NCI-H510A (cell line): ENCODE measurements at places on chromosomes 6 and 20.

DNA sequence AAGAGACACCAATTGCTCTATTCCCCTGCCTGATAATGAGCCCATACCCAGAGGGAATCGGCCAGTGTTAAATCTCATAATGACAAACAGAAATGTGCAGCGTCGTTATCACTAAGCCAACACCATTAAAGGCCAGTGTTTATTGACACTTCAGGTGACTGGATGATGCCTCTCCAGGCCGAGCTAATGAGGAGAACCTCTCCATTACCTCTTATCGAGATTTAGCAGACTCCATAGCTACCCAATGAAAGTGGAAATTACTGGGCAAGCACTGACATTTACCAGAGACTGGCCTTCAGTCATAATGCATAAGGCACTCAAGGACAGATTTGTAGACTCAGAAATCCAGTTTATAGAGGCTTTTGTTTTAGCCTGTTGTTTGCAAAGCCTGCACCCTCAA, 669.5 kb downstream of the MAFB start:
- DNase-seq: peak; percentile 20

DNA sequence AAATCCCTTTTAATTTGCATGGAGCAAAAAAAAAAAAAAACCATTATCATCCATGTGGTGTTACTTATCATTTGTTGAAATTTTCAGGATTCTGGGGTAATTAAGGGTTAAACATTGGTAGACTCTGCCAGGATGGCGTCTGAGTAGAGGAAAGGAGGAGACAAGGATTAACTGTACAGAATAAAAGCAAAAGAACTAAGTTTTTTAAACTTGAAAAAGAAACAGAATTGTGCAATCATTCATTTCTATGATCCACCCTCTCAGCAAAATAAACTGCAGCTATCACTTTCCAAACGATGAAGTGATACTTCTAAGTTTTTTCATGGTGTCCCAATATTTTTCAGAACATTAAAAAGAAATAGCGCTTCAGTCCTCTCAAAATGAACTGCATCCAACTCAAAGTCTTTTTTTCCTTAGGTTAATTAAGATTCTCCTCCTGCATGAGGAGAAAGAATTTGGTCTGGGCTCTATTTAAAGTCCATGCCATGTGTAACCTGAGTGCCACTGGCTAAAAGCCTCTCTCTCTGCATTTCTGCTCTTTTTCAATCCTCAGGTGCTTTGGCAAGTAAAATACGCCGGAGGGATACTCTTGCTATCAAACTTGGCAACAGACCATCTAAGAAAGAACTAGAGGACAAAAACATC, 69.5 kb upstream of the LTV1 start:
- no peak for DNase-seq

- no peak for DNase-seq
Observed at GRCh38 chr6:111662794-111663593, 57.3 kb upstream of the TRAF3IP2 start.

GRCh38 chr6:161242113-161242512, 31.7 kb downstream of the AGPAT4 start:
- no peak for DNase-seq

- DNase-seq: no peak
Observed at GRCh38 chr6:125818772-125819260, 28.1 kb downstream of the NCOA7 start.

DNA sequence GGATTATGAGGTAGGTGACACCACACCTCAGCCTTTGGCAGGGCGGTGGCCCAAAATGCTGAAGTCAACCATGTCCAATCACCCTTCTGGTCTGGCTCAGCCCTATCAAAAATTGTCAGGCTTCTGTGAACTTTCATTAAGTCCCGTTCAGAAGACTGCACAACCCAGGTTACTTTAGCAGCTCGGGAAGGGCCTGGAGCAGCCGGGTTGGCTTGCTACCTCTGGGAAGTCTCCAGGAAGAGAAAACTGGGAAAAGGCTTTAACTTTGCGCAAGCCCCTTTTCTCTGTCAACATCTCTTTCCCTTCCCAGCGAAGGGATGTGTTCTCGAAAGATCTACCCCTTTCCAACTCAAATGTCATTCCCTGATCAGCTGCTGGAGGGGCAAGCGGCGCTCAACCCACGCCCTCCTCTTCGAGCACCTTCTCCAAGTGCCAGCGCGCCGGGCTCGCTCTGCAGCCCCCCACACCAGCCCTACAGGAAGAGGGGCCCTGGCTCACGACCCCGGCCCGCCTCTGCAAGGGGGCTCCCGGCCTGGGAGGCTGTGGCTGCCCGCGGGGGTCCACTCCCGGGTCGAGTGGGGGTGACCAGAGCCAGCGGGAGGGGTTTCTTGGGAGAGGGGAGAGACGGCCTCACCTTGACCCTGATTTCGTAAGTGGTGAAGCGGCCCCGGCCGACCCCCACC, 573 bp downstream of the SNX3 start:
- DNase-seq: no peak

DNA sequence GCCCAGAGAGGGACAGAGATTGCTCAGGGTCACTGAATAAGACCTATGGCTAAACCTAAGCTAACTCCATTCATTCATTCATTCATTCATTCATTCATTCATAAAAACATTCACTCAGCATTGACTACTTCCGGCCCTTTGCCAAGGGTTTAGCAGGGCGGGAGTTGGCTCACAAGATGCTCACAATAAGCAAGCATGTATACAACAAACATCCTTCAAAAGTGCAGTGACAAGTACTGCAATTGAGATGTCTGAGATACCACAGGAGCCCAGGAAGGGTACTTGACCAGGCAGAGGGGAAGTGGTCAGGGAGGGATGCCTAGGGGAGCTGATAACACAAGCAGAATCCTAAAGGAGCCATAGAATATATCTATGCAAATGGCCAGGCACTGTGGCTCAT, 18.2 kb upstream of the KIAA1755 start:
- DNase-seq: no peak

DNA sequence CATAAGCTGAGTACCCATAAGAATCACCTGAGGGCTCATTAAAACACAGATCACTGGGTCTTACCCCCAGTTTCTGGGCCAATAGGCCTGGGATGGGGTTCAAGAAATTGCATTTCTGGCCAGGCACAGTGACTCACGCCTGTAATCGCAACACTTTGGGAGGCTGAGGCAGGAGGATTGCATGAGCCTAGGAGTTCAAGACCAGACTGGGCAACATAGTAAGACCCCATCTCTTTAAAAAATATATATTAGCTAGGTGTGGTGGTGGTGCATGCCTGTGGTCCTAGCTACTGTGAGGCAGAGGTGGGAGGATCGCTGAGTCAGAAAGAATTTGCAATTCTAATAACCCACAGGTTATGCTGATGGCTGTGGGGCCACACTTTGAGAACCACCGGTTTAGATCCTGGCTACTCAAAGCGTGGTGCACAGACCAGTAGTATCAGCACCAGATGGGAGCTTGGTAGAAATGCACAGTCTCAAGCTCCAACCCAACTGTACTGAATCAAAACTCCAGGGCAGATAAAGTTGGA, 2.0 kb downstream of the CCM2L start:
- no peak for DNase-seq

GRCh38 chr6:34583461-34583860, 27.3 kb upstream of the SPDEF start:
- no peak for DNase-seq

- no peak for DNase-seq
Observed at GRCh38 chr6:130233330-130233729, 10.6 kb upstream of the SAMD3 start.

DNA sequence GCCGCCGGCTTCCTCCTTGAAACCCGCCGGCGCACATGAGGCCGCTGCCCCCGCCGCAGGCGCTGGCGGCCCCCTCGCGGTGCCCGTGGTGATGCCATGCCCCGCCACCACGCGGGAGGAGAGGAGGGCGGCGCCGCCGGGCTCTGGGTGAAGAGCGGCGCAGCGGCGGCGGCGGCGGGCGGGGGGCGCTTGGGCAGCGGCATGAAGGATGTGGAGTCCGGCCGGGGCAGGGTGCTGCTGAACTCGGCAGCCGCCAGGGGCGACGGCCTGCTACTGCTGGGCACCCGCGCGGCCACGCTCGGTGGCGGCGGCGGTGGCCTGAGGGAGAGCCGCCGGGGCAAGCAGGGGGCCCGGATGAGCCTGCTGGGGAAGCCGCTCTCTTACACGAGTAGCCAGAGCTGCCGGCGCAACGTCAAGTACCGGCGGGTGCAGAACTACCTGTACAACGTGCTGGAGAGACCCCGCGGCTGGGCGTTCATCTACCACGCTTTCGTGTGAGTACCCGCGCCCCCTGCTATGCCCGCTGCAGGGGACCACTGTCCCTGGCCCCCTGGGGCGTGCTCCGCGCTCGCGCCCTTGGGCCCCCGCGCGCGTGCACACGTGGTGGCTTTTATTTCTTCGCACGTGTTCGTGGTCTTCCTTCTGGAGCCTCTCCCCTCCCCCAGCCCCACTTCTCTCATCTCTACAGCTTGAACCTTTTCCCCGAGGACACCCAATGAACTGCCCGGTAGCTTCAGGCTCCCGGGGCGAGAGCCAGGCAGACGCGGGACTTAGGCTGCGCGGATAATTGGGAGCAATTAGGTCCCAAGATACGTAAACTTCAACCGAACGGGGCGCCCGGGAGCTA, 453 bp downstream of the KCNQ5 start:
- DNase-seq: peak; percentile 60

DNA sequence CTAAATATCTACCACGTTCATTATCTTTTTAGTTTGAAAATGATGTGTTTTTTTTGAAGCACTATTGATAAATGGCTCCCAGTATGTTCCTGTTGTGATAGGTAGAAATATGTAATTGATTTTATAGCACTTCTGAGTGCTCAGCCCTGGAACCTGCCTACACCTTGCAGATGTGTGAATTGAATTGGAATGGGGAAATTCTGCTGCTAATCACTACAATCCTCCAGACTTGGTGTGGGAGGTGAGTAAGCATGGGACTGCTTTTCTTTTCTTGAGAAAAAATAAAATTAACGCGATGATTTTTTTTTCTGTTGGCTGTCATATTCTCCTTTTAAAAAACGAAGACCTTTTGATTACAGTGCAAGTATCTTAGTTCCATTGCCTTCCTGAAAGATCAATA, 37.1 kb upstream of the MLIP start:
- no peak for DNase-seq

DNA sequence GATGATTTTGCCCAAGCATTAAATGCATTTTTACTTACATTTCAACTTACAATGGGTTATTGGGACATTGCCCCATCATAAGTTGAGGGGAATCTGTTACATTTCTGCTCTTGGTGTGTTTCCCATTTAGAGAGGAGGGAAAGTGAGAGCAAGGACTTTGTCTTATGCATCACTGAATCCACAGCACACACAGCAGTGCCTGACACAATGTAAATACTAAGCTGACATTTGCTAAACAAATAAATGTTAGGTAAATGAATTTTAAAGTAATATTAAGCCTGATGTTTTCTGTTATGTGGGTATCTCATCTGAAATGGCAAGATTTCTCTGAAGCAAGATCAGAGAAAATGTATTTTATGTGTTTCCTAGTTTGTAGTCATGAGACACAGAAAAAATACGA, 143.6 kb upstream of the STXBP5 start:
- no peak for DNase-seq
